ENCODE measurements at places on chromosomes 5 and 9. TPM values are rescaled to one million over a fixed set of nuclear protein-coding genes. Genes with fewer than 3 reads are reported as not detected.

The RNF183 gene
- total RNA-seq = not detected

The TCF7 gene
- total RNA-seq = 455 TPM

DNA sequence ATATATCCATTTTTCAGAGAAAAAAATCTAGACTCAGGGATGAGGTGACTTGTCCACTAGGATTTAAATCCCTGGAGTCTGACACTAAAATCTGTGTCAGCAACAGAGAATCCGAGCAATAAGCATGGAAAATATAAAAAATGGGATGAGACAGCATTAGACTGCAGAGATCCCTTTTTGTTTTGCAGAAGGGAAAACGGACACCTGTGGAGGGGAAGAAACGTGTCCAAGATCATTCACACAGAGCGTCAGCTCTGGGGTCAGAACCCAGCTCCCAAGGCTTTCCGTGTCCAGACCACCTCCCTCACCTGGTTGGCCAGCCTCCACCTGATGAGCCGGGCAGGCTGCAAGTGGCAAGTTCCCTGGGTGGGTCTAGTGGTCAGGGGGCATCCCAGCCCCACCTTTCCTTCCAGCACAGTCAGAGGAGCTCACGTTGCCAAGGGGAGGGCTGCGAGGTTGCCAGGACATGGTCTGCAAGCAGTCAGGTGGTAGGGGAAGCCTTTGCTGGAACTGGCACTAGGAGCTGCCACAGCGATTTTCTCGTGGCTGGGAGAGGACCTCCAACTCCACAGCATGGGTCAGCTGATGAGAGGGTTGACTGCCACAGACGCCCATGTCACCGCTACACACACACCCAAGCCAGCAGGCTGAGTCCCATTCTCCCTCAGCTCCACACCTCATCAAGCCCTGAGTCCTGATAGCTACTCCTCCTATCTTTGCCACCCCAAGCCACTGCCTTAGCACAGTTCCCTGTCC, 65.9 kb upstream of the CPLX2 start:
- no peak for DNase-seq

GRCh38 chr5:34045023-34045422, 2.0 kb upstream of the C1QTNF3 start:
- DNase-seq = no peak

DNA sequence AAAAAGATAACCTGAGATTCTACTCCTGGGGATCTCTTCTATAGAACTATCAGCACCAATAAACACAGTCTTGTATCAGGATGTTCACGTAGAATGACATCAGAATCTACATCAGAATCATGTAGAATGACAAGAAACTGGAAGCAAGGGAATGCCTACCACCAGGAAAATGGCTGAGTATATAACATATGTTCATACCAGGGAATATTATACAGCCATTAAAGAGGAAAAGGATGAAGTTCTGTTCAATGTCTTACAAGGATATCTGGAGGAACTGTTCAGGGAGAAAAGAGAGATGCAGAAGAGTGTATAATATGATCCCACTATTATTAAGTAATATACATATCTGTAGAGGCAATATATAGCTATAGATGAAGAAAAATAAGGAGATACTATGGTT, 4.8 kb downstream of the ZBED3 start:
- DNase-seq = no peak

DNA sequence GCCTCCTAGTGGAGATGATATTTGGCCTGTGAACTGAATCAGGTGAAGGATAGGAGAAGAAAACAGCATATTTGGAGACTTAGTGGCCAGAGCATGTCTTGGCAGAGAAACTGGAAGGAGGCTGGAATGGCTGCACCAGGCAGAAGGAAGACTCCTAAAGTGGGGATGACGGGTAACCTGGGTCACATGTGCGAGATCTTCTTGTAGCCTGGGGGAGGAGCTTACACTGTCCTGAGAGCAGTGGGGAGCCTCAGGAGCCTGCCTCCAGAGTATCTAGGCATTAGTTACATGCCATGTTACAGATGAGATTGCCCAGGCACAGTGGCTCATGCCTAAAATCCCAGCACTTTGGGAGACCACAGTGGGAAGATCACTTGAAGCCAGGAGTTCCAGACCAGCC, 49.8 kb downstream of the JADE2 start:
- no peak for DNase-seq

DNA sequence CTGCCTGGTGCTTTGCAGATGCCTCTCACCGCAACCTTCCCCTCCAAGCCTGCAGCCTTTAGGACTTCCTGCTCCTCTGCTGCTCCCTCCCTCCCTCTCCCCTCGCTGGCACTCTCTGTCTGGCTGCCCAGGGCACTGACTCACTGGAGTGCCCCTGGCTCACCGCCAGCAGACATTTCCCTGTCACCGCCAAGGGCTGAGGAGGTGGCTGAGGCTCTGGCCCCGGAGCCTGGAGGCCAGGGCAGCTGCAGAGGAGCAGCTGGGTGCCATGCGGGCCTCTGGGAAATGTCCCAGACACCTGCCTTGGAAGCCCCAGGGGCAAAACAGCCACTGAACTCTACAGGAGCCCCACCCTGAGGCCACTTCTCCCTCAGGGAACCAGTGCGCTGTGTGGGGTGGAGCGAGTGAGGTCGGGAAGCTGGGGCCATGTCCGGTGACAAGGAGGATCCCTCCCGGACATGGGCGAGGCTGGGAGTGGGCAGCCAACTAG, 53.4 kb downstream of the TENT4A start:
- DNase-seq = no peak

- DNase-seq = no peak
These were observed 61.7 kb downstream of the JMY start for GRCh38 chr5:79297661-79298060.

All from naive thymus-derived CD4-positive, alpha-beta T cell (primary cell).